Iris pigment epithelial cell (primary cell): ENCODE measurements at places on chromosomes 2 and 18.

DNA sequence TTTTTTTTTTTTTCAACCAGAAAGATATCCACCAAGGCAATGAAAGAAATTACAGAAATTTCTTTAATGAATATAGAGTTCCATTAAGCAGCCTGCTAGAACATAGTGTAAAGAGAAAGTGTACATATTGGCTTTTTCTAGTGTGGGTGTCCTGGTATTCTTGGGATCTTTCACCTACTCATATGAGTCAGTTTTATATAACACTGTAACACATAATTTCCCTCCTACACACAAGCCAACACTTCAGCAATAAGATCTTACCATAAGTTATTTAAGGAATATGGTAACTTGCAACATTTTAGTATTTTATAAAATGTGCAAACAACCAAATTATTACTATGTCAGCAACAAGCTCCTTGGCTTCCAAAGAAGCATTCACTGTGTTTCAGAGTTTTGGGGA lies 59.9 kb downstream of the ZRANB3 start:
- peak; percentile 3 for DNase-seq

DNA sequence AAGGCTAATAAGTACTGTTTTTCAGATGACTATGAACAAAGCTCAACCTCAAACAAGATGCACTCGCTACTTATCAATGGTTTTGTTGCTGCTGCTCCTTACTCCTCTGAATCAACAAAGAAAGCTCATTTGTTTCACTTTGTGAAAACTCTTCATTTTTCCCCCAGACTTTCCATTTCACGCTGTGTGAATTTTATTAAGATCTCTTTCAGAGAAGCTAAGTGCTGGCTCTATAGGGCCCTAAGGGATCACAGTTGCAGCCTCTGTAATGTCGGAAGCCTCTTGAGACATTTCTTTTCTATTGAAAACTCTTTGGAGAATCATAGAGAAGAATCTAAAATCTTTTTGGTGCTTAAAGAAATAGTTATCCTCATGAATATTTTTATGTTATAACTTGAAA lies 209.8 kb downstream of the CD226 start:
- no peak for DNase-seq

DNA sequence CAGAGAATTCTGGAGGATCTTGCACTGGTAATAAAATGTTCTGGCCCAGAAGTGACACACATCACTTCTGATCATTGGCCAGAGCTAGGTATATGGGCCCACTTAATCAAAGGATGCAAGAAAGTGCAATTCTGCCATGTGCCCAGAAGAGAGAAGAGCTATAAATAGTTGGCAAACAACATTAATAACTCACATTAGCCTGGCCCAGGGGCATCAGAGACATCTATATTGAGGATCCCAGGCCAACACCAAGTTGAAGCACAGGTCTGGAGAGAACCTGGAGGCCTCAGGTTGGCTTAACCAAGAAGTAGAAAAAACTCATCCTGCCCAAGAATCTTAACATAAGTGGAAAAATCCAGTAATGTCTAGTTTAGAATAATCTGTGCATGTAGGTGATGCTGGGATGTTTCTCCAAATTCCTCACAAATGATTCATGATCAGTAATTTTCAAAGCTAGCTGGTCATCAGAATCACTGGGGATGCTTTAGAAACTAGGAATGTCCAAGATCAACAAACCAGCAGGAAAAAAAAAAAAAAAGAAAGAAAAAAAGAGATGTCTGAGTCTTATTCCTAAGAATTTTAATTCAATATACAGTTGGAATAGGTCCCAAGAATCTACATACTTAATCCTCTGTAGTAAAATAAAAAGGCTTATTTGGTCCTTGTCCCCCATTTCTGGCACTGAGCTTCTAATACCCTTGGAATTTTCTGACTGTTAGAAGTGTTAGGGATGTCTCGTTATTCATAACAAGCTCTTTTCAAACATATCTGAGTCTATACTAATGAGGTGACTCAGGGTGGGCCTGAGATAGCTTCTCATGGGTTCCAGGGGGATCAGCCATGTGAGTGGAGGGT lies 35.0 kb upstream of the EVA1A start:
- peak; percentile 91 for DNase-seq

DNA sequence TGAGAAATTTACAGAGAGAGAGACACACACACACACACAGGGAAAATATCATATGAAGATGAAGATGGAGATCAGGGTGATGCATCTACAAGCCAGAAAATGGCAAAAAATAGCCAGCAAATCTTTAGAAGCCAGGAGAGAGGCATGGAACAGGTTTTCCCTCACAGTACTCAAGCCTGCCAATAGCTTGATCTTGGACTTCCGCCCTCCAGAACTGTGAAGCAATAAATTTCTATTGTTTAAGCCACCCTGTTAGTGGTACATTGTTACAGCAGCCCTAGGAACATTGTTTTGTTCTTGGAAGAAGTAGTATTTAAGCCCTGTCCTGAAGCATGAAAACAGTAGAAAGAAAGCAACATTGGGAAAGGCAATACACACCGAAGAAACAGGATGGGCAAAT lies 292.0 kb upstream of the LRP1B start:
- DNase-seq = no peak

- peak; percentile 12 for DNase-seq
These were observed 55.9 kb downstream of the UNC50 start for GRCh38 chr2:98664323-98664722.

DNA sequence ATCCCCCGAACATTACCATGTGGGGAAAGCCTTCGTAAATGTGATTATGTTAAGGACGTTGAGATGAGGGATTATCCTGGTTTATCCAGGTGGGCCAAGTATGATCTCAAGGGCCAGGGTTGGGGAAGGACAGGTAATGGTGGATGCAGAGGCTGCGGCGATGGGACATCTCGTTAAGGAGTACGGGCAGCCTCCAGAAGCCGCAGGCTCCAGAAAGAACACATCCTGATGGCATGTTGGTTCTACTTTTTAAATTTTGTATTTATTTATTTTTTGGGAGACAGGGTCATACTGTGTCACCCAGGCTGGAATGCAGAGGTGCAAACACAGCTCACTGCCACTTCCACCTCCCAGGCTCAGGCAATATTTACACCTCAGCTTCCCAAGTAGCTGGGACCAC lies 86.2 kb upstream of the RAB6C start:
- no peak for DNase-seq

- DNase-seq = no peak
These were observed 11.7 kb downstream of the SGPP2 start for GRCh38 chr2:222436040-222436413.

GRCh38 chr2:216683846-216684245 lies 11.5 kb downstream of the IGFBP5 start:
- peak; percentile 99 for DNase-seq

DNA sequence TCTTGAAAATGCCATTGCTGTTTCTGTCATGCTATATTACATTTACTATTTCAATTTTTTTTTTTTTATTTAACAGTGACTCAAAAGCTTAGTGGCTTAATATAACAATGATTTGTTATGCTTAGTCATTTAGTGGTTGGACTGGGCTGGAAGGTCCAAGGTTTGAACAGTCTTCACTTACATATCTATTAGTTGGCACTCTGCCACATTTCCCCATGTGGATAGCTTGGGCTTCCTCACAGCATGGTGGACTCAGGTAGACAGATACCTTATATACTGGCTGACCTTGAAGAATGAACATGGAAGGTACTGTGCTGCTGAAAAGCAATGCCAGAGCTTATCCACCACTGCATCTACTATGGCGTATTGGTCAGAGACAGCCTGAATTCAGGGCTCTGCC lies 909.5 kb upstream of the SOX11 start:
- no peak for DNase-seq

GRCh38 chr2:182652326-182652725 lies 63.7 kb upstream of the DNAJC10 start:
- DNase-seq = no peak

DNA sequence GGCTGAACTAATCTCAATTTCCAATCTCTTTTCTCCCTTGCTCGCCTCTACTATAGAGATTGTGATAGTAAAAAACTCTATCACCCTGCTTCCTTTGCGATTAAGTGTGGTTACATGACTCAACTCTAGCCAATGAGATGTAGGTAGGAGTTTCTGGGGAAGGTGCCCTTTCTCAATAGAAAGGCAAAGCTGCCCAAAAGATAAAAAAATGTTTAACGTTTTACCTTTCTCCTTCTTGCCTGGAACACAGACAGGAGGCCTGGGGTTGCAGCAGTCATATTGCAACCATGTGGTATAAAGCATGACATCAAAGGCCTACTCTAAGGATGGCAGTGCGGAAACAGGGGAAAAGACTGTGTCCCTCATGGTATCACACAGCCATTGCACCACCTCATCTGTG lies 31.5 kb downstream of the TMEM37 start:
- DNase-seq = no peak

- peak; percentile 92 for DNase-seq
These were observed at the start of the genes LIPT1 and TSGA10 for GRCh38 chr2:99154643-99155536. TSS of gene LIPT1 (plus strand) at chr2:99154967. CDS start at chr2:99161958, 6,991 bp downstream. TSS of gene TSGA10 (minus strand) at chr2:99154942. CDS start at chr2:99109439, 45,503 bp downstream.

GRCh38 chr2:20353241-20353992 lies 2.8 kb upstream of the PUM2 start:
- DNase-seq = no peak

- DNase-seq = no peak
These were observed 296.7 kb downstream of the DSEL start for GRCh38 chr18:67219821-67220220.

GRCh38 chr2:100057901-100058261 lies 84.5 kb downstream of the AFF3 start:
- DNase-seq = peak; percentile 28

DNA sequence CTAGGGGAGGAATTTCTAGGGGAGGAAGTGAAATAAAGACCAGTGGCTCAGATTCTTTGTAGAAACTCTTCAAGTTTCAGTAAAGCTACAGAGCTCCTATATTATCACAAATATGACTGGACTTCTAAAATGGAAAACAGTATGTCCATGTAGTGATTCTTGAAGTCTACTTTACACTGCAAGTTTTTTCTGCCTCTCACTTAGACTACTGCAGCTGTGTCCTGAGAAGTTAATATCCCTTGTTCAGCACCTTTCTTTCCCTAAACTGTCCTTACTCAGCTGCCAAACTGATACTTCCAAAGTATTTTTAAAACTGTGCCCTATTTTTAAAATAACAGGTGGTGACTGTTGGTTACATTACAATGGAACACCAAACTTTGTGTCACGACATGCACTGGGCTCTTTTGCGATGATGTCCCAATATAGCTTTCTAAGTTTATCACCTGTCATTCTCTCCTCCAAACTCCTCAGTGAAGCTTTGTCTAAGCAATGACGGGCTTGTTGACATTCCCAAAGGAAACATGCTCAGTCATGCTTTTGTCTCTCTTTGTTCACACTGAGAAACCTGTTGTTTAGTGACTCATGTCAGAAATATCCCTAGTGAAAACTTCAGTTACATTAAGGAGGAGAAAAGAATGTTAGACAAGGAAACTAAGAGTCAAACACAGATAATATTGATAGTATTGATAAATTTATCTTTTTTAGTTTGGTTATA lies 341.1 kb downstream of the ARL6IP6 start:
- peak; percentile 20 for DNase-seq

GRCh38 chr2:44642123-44642857 lies 280.5 kb downstream of the CAMKMT start:
- DNase-seq = no peak
